LHCN-M2 (cell line): ENCODE measurements at places on chromosomes 6 and 20. TPM values are rescaled to one million over a fixed set of nuclear protein-coding genes. Genes with fewer than 3 reads are reported as not detected.

SERPINB6 gene
- total RNA-seq: 150 and 160 TPM in 2 replicates

HDGFL1 gene
- not detected in 2 replicates for total RNA-seq

HSPA12B gene
- total RNA-seq: not detected in 2 replicates

POU5F1 gene
- total RNA-seq: 0.63 and 1.3 TPM in 2 replicates

CALHM4 gene
- 0.26 and 1.3 TPM in 2 replicates for total RNA-seq

LSM14B gene
- total RNA-seq: 55.9 and 61.1 TPM in 2 replicates

RFX6 gene
- not detected in 2 replicates for total RNA-seq

SLC35D3 gene
- not detected in 2 replicates for total RNA-seq

CYP21A2 gene
- total RNA-seq: 0.13 TPM in 1 of 2 replicates, not detected in the other

RHAG gene
- not detected in 2 replicates for total RNA-seq

PDYN gene
- not detected in 2 replicates for total RNA-seq

BFSP1 gene
- total RNA-seq: 4.7 and 6.6 TPM in 2 replicates

- DNase-seq: no peak
Observed at GRCh38 chr6:167210375-167211294, 52.9 kb upstream of the GPR31 start.

DNA sequence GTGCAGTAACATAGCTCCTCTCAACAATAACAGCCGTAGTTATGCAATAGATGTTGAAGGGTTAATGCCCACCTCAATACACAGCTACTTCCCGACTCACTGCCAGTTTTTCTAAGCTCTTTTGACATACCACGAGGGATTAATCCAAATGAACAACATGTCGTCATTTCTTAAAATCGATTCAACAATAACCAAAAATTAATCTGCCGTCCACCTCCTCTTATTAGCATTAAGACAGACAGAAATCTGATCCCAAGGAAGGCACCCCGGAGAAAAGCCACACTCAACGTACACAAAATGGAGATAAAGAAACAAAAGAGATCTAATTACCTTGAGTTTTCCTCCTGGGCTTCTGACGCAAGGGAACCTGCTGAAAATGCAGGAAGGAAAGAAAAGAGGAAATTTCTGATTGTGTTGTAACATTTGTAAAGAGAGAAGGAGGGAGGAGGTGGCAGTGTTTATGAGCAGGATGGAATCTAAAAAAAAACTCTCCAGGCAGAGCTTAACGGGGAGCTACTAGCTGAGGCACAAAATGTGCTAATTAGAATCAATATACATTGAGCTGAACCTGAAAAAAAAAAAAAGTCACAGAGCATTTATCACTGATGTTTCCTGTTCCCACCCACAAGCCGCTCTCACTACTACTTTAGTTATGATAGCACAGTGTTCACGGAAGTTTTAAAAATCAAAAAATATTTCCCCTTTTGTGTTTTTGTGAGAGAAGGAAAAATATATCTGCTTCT, 109.3 kb downstream of the IPCEF1 start:
- DNase-seq: no peak

- no peak for DNase-seq
Observed at GRCh38 chr20:54207053-54207742, 689 bp upstream of the PFDN4 start.

- DNase-seq: no peak
Observed at GRCh38 chr6:125363824-125364165, 62.0 kb upstream of the HDDC2 start.

DNA sequence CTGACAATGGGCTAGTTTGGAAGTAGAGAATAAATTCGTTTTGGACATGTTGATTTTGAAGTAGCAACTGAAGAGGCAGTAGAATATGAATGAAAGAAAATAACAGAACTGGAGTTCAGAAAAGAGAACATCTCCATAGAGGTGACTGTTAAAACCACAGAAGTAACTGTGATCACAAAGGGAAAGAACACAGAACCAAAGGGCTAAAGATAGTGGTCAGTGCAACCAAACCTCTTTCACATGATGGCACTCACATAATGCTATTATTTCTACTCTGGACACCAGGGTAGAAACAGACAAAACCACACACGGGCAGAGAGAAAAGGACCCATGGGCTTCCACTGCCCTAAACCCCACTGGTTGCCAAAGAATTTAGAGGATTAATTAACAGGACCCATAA, 58.5 kb downstream of the CDK19 start:
- DNase-seq: peak; percentile 14

GRCh38 chr20:3934624-3935023, 45.4 kb downstream of the PANK2 start:
- DNase-seq: no peak

GRCh38 chr6:44627091-44627882, 239.8 kb downstream of the CDC5L start:
- no peak for DNase-seq

DNA sequence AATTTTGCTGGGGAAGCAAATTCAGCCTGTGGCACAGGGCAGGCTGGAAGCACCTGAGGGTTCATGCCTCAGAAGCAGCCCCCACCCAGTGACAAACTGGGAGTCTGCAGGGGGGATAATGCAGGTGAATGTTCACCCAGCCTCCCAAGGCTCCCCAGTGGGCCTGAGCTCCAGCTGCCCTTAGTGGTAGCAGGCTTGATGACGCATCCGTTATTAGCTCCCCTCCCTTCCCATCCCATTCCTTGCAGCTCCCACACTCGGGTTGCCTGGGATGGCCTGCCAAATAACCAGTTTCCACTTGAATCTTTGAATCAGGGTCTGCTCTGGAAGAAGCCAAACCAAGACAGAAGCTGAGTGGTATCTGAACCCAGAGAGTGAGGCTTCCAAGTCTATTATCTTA, 15.8 kb downstream of the KCNK15 start:
- DNase-seq: no peak

GRCh38 chr6:26553635-26554446, 15.7 kb downstream of the HMGN4 start:
- DNase-seq: peak; percentile 88

DNA sequence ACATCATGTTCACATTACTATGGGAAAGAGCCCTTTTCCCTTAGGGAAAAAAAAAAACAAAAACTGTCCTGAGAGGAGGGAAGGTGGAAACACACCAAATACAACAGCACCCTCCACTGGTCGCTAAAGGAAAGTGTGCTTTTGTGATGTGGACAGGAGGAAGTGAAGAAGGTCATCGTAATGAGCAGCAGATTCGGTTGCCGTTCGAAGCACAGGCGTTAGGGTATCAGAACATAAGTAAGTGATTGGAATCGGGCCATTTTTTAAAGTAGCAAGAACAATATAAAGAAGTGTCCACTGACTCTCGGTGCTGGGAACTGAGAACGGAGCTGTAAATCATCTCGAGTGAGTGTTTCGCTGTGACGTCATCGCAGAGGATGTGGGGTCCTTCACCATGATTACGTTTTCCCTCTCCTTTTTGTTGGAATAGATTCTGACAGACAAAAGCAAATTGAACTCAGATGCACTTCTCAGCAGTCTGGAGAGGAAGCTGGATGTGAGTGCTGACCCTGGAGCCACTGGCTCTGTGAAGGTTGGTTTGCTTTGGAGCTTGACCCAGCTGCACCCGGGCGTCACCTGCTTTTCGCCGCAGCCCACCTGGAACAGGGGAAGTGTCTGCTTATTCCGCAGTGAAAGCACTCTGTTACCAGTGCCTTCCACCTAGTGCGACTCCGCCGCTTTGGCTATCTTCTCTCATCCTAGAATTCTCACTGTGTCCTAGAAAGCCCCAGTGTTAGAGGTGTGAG, 203.6 kb upstream of the GMDS start:
- peak; percentile 72 for DNase-seq

DNA sequence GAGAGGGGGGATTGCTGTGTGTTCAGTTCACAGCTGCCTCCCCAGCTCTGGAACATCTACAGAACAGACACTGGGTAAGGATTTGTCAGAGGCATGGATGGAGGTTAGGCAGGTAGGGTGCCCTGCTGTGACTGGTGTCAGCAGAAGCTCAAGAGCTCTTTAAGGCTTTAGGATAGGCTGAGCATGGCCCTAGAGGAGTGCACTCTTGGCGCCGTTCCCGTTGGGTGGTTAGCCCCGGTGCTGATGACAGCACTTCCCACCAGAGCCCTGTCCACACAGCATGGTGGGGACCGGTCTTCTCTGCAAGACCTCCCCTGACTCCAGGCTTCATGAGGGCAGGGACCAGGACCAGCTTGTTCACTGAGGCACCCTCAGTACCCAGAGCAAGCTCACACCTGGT, 262.0 kb downstream of the BMP7 start:
- no peak for DNase-seq

- no peak for DNase-seq
Observed at GRCh38 chr6:159988983-159989454, 20.1 kb downstream of the IGF2R start.

DNA sequence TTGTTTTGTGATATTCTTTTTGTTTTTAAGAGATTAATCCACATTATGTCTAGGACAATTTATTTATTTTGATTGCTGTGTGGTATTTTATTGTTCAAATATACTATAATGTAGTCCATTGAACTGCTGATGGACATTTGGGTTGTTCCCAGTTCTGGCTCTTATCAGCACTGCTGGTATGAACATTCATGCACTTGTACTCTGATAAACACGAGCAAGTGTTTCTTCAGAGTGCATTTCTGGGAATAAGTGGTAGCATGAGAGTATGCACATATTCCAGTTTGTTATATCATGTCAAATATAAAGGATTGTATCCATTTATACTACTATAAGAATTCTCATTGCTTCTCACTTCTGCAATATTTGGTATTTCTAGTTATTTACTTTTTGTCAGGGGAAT, 7.1 kb downstream of the CALHM6 start:
- no peak for DNase-seq

DNA sequence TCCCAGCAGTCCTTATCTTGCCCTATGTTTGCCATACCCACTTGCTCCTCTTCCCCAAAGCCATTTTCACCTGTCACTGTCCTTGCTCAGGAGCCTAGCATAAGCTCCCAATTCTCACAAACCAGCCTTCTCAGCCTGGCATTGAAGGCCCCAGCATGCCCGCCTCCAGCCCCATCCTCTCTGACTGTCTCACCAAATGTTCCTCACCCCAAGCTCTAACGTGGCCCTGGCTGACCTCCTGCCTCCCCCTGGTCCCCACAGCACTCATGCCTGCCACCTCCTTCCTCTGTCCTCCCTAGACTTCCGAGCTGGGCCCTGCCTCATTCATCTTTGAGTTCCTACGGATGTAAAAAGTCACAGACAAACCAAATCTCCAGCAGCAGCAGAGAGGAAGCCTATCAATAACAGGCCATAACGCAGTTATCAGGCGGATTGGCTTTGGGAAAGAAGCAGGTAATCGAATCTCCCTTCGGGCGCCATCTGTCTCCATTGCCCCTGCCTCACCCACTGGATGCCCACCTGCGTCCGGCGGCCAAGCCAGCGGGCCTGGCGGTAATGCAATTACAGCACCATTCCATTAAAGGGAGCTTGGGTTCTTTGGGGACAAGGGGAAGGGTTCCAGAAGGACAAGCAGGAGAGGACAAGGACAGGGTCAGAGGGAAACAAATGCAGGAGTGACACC, 104.4 kb downstream of the MRPL14 start:
- no peak for DNase-seq

DNA sequence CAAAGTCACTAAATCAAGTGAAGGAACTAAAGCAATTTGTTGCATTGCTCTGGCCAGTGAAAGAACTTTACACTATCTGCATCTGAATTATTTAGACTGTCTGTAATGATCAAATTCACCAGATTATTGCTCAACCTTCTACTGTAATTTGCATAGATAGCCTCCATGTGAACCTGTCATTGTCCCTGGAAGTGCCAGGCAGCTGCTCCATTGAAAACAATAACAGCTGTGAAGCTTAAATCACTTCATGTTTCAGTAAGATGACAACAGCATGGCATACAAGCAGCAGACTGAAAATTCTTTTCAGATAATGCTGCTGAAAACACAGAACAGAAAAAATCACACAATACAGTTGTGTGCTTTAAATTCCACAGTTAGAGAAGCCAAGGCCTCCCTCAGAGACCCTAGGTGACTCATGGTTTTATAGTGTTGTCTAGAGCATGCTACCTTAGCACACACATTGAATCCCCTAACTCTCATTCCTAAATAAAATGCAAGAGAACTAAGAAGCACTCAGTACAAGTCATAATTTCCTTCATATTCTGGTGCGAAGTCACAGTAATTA, 248.9 kb downstream of the TPBG start:
- peak; percentile 63 for DNase-seq

- no peak for DNase-seq
Observed at GRCh38 chr6:24856901-24857670, 58.4 kb upstream of the ARMH2 start.

DNA sequence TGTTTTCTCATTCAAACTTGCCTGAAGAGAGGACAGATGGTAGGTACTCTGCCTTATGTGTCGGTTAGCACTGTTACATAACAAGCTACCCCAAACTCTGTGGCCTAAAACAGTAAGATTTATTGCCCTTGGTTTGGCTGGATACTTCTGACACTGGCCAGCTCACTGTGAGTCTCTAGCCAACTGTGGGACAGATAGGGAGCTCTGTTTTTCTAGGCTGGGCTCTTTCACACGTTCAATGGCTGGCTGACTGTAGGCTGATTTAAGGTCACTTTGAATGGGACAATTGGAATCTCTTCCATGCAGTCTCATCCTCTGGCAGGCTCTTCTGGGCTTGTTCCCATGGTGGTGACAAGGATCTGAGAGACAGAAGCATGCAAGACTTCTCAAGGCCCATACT, 39.4 kb upstream of the JAG1 start:
- no peak for DNase-seq

GRCh38 chr6:68697394-68697793, 62.3 kb downstream of the ADGRB3 start:
- no peak for DNase-seq

- peak; percentile 67 for DNase-seq
Observed at GRCh38 chr6:166097914-166098522, 69.6 kb downstream of the TBXT start.

DNA sequence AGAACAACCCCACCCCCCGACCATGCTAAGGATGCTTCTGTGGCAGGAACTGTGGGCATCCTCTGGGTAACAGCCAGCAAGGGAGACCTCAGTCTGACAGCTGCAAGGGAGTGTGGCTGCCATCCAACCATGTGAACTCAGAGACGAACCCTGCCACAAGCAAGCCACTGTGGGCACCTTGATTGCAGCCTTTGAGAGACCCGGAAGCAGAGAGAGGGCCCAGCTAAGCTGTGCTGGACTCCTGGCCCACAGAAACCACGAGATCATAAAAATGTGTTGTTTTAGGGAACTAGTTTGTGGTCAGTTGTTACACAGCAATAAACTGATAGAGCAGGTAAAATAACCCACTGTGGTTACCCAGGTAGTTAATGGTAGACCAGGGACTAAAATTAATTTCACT, 414.6 kb downstream of the CDH26 start:
- DNase-seq: no peak
